HL-60 (cell line): ENCODE measurements at places on chromosomes 7 and 10.

DNA sequence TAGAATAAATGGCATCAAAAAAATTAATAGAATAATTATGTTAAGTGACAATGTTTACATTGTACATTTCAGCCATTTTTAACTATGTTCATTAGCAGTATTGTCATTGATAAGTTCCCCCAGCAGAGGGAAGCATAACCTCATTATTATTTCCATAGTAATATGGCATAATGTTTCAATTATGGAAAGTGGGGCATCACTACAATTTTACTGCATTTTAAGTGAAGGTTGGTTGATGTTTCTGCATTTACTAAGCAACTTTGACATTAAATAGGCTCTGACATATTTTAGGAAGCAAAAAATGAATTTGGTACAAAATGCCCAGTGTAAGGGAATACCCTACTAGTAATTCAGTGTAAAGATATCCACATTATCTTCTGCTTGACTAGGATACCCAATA, 218.3 kb downstream of the SEMA3A start:
- no peak for DNase-seq

- DNase-seq = no peak
Observed at GRCh38 chr7:99457050-99457649, 8.8 kb downstream of the ATP5MF start.

- no peak for DNase-seq
Observed at GRCh38 chr10:35797187-35797586, 155.1 kb upstream of the FZD8 start.

DNA sequence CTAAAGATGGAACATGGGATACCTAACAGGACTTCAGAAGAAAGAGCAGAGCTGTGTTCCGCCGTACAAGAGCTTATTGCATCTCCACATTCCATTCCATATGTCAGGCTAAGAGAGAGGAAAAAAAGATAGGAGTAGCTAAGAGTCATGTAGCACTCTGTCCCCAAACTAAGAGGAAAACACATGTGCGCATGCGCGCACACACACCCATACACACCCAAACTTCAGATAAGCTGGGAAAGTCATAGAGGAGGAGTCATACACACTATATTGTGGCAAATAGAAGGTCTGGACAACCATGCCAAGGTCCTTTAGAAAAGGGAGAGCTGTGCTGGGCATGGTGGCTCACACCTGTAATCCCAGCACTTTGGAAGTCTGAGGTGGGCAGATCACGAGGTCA, 132.4 kb downstream of the RAB11FIP2 start:
- DNase-seq = no peak

DNA sequence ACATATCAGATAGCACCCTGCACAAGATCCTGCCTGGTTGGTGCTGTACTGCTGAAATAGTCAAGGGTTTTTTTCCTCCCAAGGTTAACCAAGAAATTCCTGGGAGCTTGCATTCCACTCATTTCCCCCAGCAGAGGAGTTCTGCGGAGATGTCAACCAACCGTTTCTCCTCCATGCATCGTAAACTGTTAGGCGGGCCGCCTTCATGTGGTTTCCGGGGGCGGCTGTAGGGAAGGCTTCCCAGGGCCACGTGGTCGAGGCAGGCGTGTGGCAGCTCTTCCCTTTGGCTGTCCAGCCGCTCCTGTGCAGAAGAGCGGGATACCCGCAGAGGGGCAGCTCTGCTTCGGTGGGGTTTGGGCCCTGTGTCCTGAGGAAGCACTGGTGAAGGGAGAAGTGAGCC, 113.7 kb downstream of the RGS10 start:
- DNase-seq = no peak

GRCh38 chr10:26454891-26455290, 16.8 kb downstream of the APBB1IP start:
- DNase-seq = no peak

DNA sequence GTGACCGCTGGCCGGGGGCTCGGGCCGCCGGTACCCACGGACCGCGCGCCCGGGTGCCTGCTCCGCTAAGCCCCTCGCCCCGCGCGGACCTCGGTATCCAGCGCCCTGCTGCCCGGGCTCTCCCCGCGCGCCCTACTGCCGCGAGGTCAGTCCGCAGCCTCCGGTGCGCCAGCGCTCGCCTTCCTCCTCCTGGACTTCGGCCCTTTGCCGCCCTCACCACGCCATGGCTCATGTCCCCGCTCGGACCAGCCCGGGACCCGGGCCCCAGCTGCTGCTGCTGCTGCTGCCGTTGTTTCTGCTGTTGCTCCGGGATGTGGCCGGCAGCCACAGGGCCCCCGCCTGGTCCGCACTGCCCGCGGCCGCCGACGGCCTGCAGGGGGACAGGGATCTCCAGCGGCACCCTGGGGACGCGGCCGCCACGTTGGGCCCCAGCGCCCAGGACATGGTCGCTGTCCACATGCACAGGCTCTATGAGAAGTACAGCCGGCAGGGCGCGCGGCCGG, 483 bp downstream of the GDF10 start:
- DNase-seq = no peak

- DNase-seq = no peak
Observed at GRCh38 chr10:110725801-110726630, 81.9 kb downstream of the RBM20 start.

DNA sequence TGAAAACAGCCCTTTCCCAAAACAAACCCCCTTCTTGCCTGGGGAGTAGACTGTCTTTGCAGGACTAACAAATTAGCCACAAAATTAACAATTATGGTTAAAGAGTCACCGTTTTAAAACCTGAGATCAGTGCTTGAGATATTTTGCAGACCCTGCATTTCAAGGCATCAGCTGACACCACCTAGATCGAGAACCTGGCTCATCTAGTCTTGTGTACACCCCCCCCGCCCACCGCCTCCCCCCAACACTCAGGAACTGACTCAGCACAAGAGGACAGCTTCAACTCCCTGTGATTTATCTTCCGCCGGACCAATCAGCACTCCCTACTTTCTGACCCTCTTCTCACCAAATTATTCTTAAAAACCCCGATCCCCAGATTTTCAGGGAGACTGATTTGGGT, 737.1 kb downstream of the PHTF2 start:
- DNase-seq = no peak

- no peak for DNase-seq
Observed at GRCh38 chr7:9937944-9938631, 1035.6 kb upstream of the PHF14 start.

GRCh38 chr7:33666531-33666930, 238.8 kb upstream of the BMPER start:
- no peak for DNase-seq

GRCh38 chr7:19146699-19147098, 1.5 kb upstream of the FERD3L start:
- DNase-seq = no peak
